ENCODE measurements at places on chromosomes 1 and 21.

- no peak for DNase-seq
These were observed 28.4 kb upstream of the CASQ2 start for GRCh38 chr1:115796897-115797296.

DNA sequence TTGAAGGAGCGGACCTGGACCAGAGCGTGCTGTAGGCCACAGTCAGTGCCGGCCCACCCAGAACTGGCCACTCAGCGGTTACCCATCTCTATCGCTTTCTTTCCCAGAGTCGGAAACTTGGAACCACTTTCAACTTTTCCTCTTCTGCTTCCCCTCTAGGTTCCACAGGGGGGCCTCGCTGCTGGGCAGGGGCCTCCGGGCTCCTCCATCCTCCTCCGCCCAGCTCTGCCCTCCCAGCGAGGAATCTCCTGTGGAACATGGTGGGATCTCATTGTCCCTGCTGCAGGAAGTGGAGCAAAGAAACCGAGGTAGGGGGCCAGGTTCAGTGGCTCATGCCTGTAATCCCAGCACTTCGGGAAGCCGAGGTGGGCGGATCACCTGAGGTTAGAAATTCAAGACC lies 139.2 kb downstream of the ETS2 start:
- no peak for DNase-seq

GRCh38 chr1:210722410-210723081 lies 393.8 kb downstream of the HHAT start:
- no peak for DNase-seq

DNA sequence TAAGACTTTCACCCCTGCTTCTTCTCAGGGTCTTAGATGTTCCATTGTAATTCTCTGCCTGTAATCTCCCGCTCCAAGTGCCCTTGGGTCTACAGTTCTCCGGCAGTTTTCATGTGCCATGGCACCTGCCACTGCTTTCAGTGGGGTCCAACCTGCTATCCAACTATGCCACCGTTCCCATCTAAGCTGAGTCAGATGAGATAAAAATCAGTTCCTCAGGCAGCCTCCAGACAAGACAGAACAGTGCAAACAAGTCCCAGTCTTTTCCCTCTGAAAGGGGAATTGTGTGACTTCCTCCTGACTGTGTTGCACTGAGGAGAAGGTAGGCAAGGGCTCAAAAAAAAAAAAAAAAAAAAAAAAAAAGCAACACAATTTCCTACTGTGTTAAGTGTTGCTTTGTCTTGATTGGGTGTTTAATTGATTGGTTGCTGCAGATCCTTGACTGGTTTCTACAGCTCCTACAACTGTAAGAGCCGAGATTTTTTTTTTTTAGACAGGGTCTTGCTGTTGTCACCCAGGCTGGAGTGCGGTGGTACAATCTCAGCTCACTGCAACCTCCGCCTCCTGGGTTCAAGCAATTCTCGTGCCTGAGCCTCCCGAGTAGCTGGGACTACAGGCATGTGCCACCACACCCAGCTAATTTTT lies 50.7 kb downstream of the EBNA1BP2 start:
- DNase-seq: no peak

DNA sequence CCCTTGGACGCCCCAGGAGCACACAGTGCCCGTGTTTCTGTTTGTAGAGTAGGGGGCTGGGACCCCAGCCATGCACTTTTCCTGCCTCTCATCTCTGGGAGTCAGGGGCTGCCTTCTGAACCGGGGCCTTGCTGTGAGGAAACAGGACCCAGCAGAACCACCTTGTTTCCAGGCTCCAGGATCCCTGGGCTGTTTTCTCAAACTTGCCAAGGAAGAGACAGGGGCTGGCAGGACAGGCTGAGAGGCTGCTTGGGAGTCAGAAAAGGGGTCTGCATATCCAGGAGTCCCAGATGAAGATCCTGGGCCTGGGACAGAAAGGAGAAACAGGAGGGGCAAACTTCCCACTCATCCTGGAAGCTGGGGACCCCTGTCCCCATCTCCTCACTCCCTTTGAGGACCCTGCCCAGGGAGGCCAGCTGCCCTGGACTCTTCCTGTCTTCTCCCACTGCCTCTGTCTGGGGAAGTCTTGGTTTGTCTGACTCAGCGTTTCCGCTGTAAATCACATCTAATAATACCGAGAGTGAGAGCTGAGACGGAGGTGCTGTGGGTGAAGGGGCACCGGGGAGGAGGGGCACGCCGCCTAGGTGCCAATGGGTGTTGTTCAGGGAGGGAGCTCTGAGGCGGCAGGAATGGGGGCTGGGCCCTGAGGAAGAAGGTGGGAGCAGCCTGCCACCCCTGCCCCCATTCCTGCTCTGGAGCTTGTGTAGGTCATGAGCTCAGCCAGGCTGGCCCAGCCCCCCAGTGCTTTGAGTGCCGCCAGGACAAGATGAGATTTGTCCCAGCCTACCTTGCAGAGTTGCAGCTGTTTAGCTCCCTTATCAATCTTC lies 16.7 kb downstream of the POU3F1 start:
- no peak for DNase-seq

DNA sequence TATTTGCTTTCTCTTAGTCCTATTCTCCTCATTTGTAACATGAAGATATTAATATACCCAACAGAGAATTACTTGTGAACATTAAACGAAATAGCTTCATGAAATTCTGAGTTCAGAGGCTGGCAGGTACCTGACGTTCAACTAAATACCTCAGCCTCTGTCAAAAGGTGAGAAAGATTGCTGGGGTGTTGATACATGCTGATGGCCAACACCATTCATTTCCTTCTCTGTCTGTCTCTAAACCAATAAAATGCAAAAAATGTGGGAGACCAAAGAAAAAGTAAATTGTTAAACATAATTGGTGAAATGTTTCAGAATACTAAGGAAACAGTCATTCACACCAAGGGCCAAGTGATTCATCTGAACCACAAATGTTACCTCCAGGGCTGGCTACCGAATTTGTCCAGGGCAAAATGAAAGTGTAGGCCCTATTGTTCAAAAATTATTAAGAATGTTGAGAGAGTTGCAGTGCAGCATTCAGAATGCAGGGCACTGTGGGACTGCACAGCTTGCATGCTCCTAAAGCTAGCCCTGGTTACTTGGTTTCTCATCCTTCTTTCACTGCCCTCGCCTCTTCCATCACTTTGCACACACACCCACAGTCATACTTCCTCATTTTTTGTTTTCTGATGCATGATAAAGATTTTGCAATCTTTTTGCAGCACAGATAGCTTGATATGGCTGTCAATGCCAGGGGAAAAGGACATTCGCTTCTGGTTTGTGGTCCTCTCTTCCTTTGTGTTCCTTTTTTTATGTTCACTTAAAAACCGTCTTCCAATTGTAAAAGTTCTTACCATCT lies 414.3 kb upstream of the NR5A2 start:
- no peak for DNase-seq

- no peak for DNase-seq
These were observed 4.1 kb downstream of the KRTAP13-4 start for GRCh38 chr21:30434033-30434631.

Data from activated CD4-positive, alpha-beta T cell treated with anti-CD3 and anti-CD28 coated beads, Interleukin-2, amount 50 U/mL, for 24 hours (primary cell).